OCI-LY7 (cell line): ENCODE measurements at places on chromosomes 3 and 15. TPM values are rescaled to one million over a fixed set of nuclear protein-coding genes. Genes with fewer than 3 reads are reported as not detected.
A peak's percentile ranks its signal among the peaks of the same experiment; 100 is the strongest.

- no peak for DNase-seq
These were observed 655 bp downstream of the CYFIP1 start for GRCh38 chr15:22979238-22980188.

- no peak for DNase-seq
These were observed 224.0 kb downstream of the CHL1 start for GRCh38 chr3:420584-420983.

DNA sequence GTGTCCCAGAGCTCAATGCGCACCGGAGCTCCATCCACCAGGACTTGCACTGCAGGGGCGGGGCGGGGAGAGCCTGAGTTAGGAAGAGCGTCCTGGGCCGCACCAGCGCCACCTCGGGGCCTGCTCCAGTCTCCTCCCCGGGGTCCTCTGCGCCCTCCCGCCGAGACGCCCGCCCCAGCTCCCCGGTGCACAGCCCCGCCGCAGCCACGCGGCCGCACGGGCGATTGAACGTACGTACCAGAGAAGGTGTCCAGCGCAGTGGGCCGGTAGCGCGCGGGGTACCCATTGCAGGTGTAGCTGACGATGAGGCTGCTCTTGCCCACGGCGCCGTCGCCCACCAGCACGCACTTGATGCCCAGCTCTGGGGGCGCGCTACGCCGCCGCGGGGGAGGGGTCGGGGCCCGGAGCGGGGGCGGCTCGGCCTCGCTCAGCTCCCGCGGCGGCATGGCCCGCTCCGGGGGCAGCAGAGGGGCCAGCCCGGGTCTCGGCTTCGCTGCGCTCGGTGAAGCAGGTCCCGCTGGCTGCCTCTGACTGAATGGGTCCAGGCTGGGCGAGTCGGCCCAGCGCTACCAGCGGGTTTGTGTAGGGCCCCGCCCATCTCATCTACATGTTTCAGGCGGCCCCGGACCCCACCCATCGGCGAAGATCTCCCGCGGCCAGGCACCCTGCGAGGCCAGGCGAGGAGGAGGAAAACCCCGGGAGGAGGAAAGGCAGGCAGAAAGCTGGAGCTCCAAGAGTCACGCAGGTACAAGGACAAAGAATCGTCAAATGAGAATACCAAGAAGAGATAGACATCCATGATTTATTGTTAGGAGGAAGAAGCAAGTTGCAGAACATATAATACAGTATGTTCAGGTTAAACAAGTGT, at the start of gene RHOV:
RHOV (minus strand) TSS at position 541 of the 868 bp plus-strand sequence; CDS start at position 446, 95 bp downstream.
- peak; percentile 72 for DNase-seq

Gene STT3B
- total RNA-seq, result 122 and 123 TPM in 2 replicates

GRCh38 chr3:24686808-24687207, 192.2 kb upstream of the THRB start:
- no peak for DNase-seq

GRCh38 chr3:3280396-3280795, 100.9 kb upstream of the CRBN start:
- DNase-seq, result no peak

DNA sequence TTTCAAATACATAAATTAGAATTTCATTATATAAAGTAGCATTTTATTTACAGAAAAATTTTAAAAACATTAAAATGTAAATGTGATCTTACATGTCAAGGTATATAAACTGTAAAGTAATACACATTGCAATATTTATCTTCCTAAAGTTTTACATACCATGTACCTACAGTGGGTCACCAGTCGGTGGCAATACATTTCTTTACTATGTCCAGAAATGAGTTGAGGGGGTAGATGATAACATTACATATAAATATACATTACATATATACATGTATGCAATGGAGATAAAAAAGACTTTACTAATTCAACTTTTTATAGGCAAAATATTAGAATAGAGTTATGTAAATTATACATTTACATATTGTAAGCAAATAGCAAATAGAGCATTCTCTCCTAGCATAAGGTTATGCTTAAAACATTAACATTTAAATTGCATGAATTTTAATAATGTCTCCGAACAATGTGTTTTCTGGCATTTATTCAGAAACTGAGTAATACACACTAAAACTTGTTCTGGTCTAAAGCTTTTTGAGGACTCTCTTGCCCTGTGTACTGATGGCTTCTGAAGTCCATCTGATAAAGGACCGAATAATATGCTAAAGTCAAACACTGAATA, 93.3 kb upstream of the NLGN1 start:
- DNase-seq, result no peak
